Activated naive CD8-positive, alpha-beta T cell treated with anti-CD3 and anti-CD28 coated beads, Interleukin-2, amount 50 U/mL, for 16 hours (primary cell): ENCODE measurements at places on chromosomes 2 and 18.

DNA sequence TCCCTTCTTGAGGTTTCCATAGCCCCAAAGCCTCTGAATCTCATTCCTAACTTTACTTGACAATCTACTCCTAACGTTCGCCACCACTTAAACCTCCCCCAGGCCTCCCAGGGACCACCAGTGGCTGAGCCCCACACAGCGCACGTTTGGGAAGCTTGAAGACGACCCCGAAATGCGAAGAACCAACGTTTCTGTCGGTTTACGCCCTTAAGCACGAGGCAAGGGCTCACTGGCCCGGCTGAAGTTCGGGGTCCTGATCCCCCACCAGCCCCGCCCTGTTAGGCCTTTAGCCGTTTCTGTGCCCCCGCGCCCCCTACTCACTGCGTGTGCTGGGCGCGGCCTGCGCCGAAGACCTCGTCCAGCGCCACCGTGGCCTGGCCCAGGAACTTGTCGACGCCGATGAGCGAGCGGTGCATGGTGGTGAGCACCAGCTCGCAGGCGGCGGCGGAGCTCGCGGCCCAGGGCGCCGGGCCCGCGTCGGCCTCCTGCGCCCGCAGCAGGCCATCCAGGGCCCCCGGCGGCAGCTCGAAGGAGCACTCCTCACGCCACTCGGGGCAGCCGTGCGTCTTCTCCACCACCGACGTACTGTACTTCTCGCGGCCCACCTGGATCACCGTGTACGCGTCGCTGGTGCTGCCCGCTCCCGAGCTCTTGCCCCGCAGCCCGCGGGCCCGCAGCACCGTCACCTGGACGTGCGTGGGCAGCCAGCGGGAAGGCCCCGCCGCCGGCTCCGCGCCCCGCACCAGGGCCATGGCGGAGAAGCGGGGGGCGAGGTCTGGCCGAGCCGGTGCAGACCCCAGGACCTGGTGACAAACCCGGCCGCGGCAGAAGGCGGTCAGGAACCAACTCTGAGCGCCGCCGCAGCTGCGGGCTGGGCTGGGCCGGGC lies 479 bp downstream of the RAB11FIP5 start:
- DNase-seq, result no peak

GRCh38 chr2:168243061-168243460 lies 4.3 kb downstream of the STK39 start:
- DNase-seq, result no peak

GRCh38 chr2:3319745-3320566 lies 57.7 kb downstream of the EIPR1 start:
- DNase-seq, result no peak

GRCh38 chr2:86563650-86564061 lies 413 bp upstream of the CHMP3 start:
- no peak for DNase-seq

DNA sequence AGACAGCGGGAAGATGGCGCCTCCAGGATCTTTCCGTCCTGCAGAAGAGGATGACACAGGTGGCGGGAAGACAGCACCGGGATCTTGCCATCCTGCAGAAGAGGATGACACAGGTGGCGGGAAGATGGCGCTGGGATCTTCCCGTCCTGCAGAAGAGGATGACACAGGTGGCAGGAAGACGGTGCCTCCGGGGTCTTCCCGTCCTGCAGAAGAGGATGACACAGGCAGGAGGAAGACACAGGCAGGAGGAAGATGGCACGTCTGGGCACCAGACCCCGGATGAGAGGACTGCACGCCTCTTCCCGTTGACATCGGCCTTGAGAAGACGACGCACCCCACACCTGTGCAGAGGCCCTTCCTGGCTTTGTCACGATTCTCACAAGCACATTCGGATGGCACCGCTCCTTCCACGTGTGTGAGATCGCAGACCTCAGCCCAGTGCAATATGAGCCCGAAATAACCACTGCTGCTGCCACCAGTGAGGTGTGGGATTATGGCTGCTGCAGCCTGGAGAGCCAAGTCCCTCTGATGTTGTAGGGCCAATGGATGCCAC lies 79.4 kb upstream of the SNTG2 start:
- DNase-seq, result no peak

- no peak for DNase-seq
Measured at GRCh38 chr2:64914735-64915509, 74.3 kb upstream of the SLC1A4 start.

DNA sequence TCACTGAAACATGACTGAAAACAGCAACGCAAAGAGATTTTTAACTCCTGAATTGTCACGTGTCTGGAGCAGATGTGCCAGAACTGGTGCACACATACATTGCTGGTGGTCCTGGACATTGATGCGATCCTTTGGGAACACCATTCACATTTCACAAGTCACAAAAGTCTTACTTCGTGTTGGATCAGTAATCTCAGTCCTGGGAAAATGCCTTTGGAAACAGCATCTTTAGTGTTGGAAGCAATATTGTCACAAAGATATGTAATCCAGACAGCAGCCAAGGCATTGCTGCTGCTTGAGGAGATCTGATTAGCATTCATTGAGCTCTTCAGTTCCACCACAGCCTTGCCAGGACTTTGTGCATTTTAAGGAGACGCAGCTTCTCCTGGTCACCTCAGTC lies 126.2 kb upstream of the SH3BP4 start:
- no peak for DNase-seq

- DNase-seq, result no peak
Measured at GRCh38 chr2:43939695-43940256, 56.0 kb downstream of the LRPPRC start.

- peak; percentile 11 for DNase-seq
Measured at GRCh38 chr2:217223222-217223930, 363.5 kb upstream of the TNP1 start.

DNA sequence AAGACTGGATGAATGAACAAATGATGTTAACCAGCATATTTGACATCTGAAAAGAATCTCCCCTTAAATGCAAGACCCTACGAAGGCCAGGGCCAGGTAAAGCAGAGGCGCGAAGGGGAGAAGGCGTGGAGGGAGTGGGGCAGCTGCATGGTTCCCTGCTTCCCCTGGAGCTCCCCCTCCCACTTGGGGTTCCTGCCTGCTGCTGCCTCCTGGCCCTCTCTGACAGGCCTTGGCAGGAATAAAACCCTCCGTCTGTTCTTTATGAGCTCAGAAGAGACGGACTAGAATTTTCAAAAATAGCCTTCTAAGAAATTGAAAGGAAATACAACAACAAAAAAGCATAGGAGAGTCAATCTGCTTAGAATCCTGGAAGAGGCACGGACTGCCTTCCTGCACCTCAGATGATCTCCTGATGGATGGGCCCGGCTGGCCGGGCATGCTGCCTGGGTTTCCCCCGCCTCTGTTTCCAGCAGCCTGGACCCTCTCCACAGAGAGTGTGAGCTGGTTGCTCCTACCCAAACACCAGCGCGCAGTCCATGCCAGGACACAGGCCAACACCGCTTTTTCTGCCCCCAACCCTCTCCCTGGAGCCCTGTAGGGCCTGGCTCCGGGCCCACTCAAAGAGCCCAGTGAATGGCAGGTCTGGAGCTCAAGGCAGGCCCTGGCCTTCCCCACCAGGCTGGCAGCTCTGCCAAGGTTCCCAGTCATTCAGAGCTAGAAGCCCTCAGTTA lies 23.9 kb downstream of the CFAP65 start:
- DNase-seq, result no peak

DNA sequence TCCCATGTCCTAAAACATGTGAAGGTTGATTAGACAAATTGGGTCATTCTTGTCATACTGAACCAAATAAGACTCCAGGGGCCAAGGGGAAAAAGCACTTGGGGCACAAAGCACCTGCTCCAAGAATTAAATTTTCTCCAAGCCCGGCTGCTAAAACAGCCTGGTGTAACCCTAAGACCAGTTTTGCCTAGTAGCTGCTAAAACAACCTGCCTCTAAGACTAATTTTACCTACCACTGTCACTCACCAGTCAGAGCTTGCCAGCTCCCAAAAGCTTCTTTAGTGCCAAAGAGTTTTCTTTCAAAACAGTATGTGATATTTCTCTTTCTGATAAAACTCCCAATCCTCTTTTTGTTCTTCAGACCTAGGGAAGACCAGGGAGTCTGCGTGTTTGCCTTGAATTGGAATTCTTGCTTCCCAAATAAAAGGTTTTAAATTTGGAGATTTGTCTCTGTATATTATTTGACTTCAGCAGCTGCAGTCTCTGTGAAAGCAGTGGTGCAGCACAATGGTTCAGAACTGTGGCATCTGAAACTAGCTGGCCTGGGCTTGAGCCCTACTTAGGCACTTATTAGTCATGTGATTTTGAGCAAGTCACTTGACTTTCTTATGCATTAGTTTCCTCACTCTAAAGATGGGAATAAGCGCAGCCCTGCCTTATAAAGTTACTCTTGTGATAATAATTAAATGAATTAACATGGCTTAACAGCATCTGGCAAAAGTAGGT lies 16.2 kb upstream of the APOB start:
- DNase-seq, result no peak

DNA sequence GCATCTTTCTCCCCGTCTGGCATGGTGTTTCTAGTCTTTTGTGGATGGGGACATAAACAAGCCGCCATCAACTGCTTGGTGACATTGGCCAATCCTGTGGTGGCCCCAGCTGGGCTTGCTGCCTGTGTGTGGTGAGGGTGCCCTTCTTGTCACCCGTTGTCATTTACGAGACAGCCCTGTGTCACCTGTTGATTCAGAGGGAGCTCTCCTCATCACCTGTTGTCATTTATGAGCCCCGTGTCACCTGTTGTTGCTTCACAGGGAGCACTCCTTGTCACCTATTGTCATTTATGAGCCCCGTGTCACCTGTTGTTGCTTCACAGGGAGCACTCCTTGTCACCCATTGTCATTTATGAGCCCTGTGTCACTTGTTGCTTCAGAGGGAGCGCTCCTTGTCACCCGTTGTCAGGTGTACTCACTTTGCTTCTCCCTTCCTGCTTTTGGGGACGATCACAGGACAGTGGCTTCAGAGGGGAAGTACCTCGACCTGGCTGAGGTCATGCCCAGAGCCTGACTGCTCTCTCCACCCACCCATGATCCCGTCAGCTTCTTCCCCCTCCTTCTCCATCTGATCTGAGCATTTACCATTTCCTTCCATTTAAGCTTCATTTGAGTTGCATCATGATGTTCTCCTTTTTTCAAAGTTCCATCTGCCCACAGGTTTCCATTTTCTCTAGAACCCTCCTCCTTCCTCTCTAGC lies 29.1 kb downstream of the HPCAL1 start:
- peak; percentile 14 for DNase-seq

- DNase-seq, result no peak
Measured at GRCh38 chr2:198973181-198973580, 484.6 kb downstream of the SATB2 start.

GRCh38 chr18:67717800-67718199 lies 201.3 kb upstream of the DSEL start:
- DNase-seq, result no peak

GRCh38 chr2:146412625-146413024 lies 1432.2 kb upstream of the ACVR2A start:
- DNase-seq, result no peak

DNA sequence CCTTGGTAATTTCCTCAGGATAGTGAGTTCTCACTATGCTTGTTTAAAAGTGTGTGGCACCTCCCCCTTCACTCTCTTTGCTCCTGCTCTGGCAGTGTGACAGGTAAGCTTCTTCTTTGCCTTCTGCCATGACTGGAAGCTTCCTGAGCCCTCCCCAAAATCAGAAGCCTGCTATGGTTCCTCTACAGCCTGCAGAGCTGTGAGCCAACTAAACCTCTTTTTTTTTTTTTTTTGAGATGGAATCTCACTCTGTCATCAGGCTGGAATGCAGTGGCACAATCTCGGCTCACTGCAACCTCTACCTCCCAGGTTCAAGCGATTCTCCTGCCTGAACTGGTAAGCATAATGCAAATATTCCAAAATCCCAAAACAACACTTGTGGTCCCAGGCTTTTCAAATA lies 80.0 kb downstream of the SOWAHC start:
- DNase-seq, result no peak

DNA sequence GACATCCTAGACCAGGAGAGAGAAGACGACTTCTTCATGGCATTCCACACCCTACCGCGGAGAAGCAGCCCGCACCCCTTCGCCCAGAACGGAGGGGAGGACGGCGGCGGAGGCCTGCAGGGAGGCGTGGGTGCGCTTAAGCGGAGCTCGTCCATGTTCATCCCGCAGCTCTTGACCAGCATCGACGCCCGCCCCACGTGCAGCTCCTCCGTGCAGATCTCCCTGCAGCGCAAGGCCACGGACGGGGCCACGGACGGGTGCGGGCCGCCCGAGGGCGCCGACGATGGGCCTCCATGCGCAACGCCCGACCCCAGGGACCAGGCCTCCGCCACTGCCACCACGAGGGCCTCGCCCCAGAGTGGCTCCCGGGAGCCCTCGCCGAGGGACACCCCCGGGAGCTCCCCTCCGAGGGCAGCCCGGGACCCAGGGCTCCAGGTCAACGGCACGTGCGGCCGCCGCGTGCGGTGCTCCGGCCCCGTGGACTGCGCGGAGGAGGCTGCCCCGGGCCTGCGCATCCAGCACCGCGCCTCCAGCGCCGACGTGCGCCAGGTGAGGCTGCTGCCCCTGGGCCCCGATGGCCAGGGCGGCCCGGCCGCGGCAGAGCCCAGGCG lies 211.8 kb downstream of the NEDD4L start:
- DNase-seq, result no peak

DNA sequence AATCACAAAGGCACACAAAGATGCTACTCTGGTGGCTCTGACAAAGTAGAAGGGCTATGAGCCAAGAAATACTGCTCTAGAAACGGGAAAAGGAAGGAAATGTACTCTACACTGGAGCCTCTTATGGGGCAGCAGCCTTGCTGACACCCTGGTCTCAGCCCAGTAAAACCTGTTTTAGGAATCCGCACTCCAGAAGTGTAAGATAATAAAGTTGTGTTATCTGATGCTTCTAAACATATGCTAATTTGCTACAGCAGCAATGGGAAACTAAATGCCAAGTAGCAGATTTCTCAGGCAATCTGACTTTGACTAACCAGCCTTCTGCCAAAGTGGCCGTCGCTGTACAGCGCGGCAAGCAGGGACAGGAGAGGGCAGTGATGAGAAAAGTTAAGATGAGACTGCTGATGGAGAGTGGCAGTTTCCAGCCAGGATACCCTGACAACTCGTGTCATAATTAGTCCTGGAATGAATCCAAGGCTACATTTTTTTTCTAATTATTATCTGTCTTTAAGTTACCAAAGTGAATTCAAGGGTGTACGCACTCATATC lies 99.0 kb downstream of the NETO1 start:
- no peak for DNase-seq

DNA sequence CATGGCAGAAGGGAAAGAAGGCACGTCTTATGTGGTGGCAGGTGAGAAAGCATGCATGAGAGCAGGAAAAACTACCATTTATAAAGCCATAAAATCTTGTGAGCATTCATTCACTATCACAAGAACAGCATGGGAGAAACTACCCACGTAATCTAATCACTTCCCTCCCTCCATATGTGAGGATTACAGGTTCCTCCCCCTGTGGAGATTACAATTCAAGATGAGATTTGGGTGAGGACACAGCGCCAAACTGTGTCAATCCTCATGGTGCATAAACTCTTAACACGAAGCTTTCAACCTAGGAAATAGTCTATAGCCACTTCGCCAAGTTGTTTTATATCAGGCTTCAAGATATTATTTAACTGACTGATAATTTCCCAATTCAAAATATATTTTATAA lies 595.5 kb downstream of the FBXO15 start:
- no peak for DNase-seq

DNA sequence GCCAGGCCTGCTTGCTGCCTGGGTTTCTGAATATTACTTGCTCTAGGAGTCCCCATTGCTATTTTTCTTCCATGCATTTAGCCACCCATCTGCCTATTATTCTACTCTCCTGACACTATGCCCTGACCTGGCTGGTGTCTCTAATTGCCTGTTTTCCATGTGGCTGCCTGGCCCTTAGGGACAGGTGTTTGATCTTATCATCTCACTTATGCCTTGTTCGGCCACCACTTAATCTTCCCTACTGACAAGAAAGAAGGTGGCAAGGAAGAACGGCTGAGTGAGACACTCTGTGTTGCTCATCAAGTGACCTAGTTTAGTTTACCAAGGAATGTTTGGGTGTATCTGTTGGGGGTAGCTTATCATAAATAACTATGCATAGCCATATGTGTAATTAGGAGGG lies 50.4 kb upstream of the RAPH1 start:
- DNase-seq, result no peak
